ENCODE measurements at places on chromosomes 6 and 20. TPM values are rescaled to one million over a fixed set of nuclear protein-coding genes. Genes with fewer than 3 reads are reported as not detected.

TRAPPC3L gene
- not detected for total RNA-seq

SLC35D3 gene
- not detected for total RNA-seq

TOX2 gene
- total RNA-seq, result 5.2 TPM

FAXC gene
- 6.6 TPM for total RNA-seq

TMC2 gene
- not detected for total RNA-seq

SLC44A4 gene
- 5.9 TPM for total RNA-seq

EYS gene
- not detected for total RNA-seq

SAMD3 gene
- 7.6 TPM for total RNA-seq

PXDC1 gene
- total RNA-seq, result 75.9 TPM

TTK gene
- 2.5 TPM for total RNA-seq

GRIK2 gene
- 8.8 TPM for total RNA-seq

- no peak for DNase-seq
- H3K27ac ChIP-seq, result peak overlapping the region; percentile 62
- no peaks in the 10 kb centered on the region for H3K27me3 ChIP-seq
- H3K36me3 ChIP-seq, result no peaks in the 10 kb centered on the region
- peaks cover 38% of the 10 kb centered on the region for H3K4me1 ChIP-seq
These were observed 66.2 kb downstream of the SLC22A23 start for GRCh38 chr6:3390698-3391097.

- no peaks in the 10 kb centered on the region for H3K36me3 ChIP-seq
- no peak for DNase-seq
- no peak overlapping the region for H3K4me3 ChIP-seq
- H3K4me1 ChIP-seq, result no peaks in the 10 kb centered on the region
- H3K27ac ChIP-seq, result no peak overlapping the region
These were observed 25.0 kb upstream of the SLC35D3 start for GRCh38 chr6:136897071-136897470.

DNA sequence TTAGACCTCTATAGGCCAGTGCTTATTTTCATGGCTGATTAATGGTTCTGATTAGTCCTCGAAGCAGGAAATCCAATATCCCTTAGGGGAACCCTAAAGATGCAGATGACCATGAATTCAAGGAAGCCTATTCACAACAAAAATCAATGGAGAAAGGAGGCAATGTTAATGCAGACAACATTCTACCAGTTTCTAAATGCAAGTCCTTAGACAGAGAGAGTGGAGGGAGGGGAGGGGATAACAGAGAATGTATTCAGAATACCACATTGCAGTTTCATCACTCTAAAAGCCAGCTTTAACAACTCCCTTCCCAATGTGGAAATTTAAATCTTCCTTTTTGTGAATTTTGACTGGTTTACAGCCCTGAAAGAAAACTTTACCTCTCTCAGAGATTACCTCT lies 87.1 kb upstream of the POU3F2 start:
- no peak overlapping the region for H3K27ac ChIP-seq
- H3K4me1 ChIP-seq, result no peaks in the 10 kb centered on the region
- no peak for DNase-seq
- no peak overlapping the region for H3K4me3 ChIP-seq
- H3K36me3 ChIP-seq, result no peaks in the 10 kb centered on the region

DNA sequence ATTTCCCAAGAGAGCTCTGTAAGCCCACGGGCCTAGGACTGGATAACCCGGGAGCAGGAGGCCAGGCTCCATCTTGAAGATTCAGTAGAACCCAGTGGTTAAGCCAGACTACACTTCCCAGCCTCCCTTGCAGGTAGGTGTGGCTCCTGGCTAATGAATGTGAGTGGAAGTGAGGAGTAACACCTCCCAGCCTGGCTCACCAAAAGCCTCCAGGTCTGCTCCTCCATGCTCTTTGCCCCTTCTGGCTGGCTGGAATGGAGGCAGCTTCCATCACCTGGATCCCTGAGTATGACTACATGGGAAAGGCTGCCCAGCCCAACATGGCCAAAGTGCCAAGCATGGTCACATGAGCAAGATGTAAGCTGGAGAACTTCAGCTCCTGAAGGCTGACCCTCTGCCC lies 9.7 kb downstream of the LRRN4 start:
- DNase-seq, result no peak
- H3K4me1 ChIP-seq, result no peaks in the 10 kb centered on the region
- H3K4me3 ChIP-seq, result no peak overlapping the region
- H3K36me3 ChIP-seq, result peaks cover 24% of the 10 kb centered on the region
- H3K27me3 ChIP-seq, result no peaks in the 10 kb centered on the region

DNA sequence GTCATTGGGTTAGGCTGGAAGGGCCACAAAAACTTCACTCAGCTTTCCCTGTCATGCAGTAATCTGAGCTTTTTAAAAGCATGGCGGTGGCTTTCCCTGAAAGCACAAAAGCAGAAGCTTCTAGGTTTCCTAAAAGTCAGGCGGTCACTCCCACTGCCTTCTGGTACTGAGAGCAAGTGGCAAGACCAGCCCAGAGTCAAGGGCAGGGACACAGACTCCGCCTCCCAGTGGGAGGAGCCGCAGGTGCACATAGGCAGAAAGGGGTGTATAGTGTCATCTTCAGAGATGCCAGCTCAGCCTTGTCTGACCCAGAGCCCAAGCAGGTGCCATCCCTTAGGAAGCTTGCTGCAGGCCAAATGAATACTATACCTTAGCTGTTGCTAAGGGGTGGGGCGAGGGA lies 18.0 kb upstream of the PACSIN1 start:
- H3K36me3 ChIP-seq, result no peaks in the 10 kb centered on the region
- DNase-seq, result no peak
- H3K27me3 ChIP-seq, result no peaks in the 10 kb centered on the region
- no peaks in the 10 kb centered on the region for H3K4me1 ChIP-seq

- no peaks in the 10 kb centered on the region for H3K27me3 ChIP-seq
- no peak for DNase-seq
- H3K4me1 ChIP-seq, result peaks cover 13% of the 10 kb centered on the region
- H3K27ac ChIP-seq, result no peak overlapping the region
- peaks cover 19% of the 10 kb centered on the region for H3K36me3 ChIP-seq
These were observed 49.4 kb downstream of the PYGB start for GRCh38 chr20:25297141-25297905.

- no peak overlapping the region for H3K4me3 ChIP-seq
- no peak overlapping the region for H3K27ac ChIP-seq
- no peaks in the 10 kb centered on the region for H3K27me3 ChIP-seq
- no peaks in the 10 kb centered on the region for H3K36me3 ChIP-seq
These were observed 93.3 kb downstream of the PACRG start for GRCh38 chr6:162821102-162821501.

- no peaks in the 10 kb centered on the region for H3K36me3 ChIP-seq
- H3K4me1 ChIP-seq, result no peaks in the 10 kb centered on the region
- DNase-seq, result no peak
These were observed 32.7 kb downstream of the TRDN start for GRCh38 chr6:123604067-123604466.

DNA sequence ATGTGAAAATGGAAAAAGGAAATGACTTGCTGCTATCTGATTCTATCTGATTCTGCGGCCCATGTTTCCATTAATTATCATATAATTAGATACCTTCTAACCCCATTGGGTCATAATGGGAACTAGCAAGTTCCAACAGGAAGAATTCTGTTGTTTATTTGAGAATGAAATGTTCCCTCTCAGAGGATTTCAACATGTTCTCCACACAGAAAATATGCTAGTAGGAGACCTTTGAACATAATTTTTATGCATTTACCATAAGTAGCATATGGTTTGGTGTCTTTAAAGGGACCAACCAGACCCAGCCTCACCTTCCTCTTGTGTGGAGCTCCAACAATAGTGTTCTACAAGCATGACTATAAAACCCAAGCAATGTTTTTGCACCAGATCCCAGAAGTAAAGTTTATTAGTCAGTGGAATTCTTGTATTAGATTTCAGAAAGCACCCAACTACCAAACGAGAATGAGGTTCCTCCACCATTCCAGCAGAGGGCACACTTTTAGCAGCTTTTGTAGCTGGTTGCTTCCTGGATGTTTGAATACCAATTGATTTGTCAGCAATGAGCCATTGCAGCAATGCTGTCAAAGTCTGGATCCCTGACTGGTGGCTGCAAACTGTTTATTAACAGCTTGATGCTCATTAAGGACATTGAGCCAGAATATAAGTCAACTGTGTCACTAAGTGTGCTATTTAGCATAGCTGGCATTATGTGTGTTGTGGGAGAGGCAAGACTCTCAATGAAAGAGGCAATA lies 143.6 kb upstream of the GJE1 start:
- H3K27me3 ChIP-seq, result no peaks in the 10 kb centered on the region
- H3K27ac ChIP-seq, result no peak overlapping the region
- H3K4me1 ChIP-seq, result no peaks in the 10 kb centered on the region
- no peak overlapping the region for H3K4me3 ChIP-seq
- no peak for DNase-seq
- no peaks in the 10 kb centered on the region for H3K36me3 ChIP-seq

- no peak for DNase-seq
- H3K4me1 ChIP-seq, result no peaks in the 10 kb centered on the region
- no peak overlapping the region for H3K27ac ChIP-seq
- no peaks in the 10 kb centered on the region for H3K36me3 ChIP-seq
- no peak overlapping the region for H3K4me3 ChIP-seq
These were observed 353.0 kb upstream of the RGS17 start for GRCh38 chr6:153484056-153484455.

DNA sequence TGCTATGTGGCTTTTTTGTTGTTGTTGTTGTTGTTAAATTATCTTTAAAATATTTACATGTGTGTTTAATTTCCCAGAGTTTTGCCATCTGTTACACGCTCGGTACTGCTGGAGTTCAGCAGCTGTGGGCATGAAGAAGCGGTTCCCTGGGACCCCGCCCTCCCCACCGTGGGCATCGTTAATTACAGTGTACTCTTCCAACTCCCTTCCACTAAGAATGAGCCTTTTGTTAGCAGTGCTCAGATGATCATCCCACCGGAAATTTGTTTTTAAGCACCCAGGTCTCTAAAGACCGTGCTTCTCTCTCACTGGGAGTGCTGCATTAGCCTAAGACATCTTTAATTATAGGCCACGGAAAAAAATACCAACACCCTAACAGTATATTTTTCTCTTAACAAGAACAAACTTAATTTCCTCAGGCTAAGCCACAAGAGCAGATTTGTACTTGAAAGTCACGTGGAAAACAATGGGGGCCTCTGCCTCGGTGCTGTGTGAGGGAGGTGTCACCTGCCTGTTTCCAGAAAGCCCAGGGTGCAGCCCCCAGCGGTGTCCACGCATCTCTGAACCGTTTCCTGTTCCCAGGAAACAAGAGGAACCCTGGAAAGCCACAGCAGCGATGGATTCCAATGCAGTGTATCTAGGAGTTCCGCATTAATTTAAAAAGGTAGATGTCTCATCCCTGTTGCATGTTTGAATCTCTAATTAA lies 113.3 kb upstream of the FRMD1 start:
- no peaks in the 10 kb centered on the region for H3K4me1 ChIP-seq
- no peak overlapping the region for H3K4me3 ChIP-seq
- no peak for DNase-seq
- no peaks in the 10 kb centered on the region for H3K27me3 ChIP-seq
- no peaks in the 10 kb centered on the region for H3K36me3 ChIP-seq
- no peak overlapping the region for H3K27ac ChIP-seq

- no peaks in the 10 kb centered on the region for H3K36me3 ChIP-seq
- peak overlapping the region; percentile 33 for H3K4me3 ChIP-seq
- no peak for DNase-seq
These were observed 43.4 kb upstream of the CDYL start for GRCh38 chr6:4732691-4733315.

- no peaks in the 10 kb centered on the region for H3K4me1 ChIP-seq
- no peak overlapping the region for H3K27ac ChIP-seq
- no peaks in the 10 kb centered on the region for H3K36me3 ChIP-seq
- no peak overlapping the region for H3K4me3 ChIP-seq
These were observed 127.7 kb upstream of the SUPT3H start for GRCh38 chr6:45505470-45505869.

- H3K27ac ChIP-seq, result no peak overlapping the region
- no peak overlapping the region for H3K4me3 ChIP-seq
- no peak for DNase-seq
- no peaks in the 10 kb centered on the region for H3K27me3 ChIP-seq
These were observed 27.7 kb downstream of the EDN3 start for GRCh38 chr20:59328071-59328470.

- H3K36me3 ChIP-seq, result peaks cover 5% of the 10 kb centered on the region
- no peak overlapping the region for H3K27ac ChIP-seq
- H3K27me3 ChIP-seq, result no peaks in the 10 kb centered on the region
These were observed 13.2 kb downstream of the SERAC1 start for GRCh38 chr6:158154816-158155215.

DNA sequence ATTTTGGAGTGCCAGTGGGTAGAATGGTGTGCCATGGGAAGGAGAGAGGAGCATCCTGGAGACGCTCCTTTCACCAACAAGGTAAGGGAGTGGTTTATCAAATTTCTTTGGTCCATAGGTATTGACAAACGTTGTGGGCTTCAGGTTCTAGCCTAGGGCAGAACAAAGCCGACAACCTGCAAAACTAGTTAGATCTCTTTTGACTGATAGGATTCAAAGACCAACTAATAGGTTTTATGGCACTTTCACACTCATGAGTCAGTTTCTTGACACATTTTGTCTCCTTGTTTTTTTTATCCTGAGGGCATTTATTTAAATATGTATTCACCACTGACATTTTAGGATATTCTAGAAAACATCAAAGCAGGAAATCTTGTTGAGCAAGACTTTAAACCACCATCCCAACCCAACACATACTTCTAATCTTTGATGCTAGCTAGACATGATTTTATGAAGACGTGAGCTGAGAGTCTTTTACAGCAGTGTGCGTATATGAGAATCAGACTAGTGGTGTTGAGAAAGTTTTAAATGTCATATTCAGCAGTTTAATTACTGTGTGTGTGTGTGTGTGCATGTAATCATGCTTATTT lies 370.4 kb upstream of the HSF2 start:
- no peak overlapping the region for H3K27ac ChIP-seq
- H3K4me1 ChIP-seq, result no peaks in the 10 kb centered on the region
- no peaks in the 10 kb centered on the region for H3K36me3 ChIP-seq

DNA sequence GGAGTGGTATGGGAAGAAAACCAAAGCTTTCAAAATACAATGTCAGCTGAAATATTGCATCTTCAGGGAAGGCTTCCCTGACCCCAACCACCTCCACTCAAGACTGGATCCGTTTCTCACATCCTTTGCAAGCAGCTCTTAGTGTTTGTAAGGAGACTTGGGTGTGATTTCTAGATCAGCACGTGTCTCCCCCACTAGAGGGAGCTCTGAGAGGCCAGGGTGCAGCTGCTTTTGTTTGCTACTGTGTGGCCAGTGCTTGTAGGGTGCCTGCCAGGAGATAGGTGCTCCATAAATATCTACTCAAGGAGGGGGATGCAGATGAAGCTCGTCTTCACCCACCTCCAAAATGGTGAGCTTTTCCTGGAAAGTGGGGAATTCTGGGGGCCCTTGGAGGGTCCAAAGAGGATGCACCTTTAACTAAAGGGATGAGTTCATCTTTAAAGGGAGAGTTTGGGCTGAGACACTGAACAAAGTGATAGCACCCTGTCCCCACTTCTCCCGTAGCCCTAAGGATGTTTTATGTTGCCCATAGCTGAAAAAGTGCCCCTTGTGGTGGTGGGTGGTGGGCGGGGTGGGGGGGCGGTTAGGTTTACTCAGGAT lies 52.6 kb upstream of the MAFB start:
- DNase-seq, result no peak
- H3K27me3 ChIP-seq, result no peaks in the 10 kb centered on the region
- no peaks in the 10 kb centered on the region for H3K36me3 ChIP-seq
- no peaks in the 10 kb centered on the region for H3K4me1 ChIP-seq
- no peak overlapping the region for H3K4me3 ChIP-seq

Data from vagina (tissue), 2 donors.